B cell (primary cell): ENCODE measurements at places on chromosomes 12 and 14. TPM values are rescaled to one million over a fixed set of nuclear protein-coding genes. Genes with fewer than 3 reads are reported as not detected.

- H3K36me3 ChIP-seq: no peaks in the 10 kb centered on the region
- H3K27me3 ChIP-seq: no peaks in the 10 kb centered on the region
- H3K27ac ChIP-seq: no peak overlapping the region
- DNase-seq: no peak
- H3K4me1 ChIP-seq: no peaks in the 10 kb centered on the region
- no peak overlapping the region for H3K4me3 ChIP-seq
Measured at GRCh38 chr14:62144863-62145262, 382.6 kb downstream of the SNAPC1 start.

GRCh38 chr12:110224379-110225304 lies 56.4 kb upstream of the ATP2A2 start:
- H3K4me3 ChIP-seq: no peak overlapping the region
- no peak overlapping the region for H3K27ac ChIP-seq
- H3K36me3 ChIP-seq: no peaks in the 10 kb centered on the region
- H3K27me3 ChIP-seq: no peaks in the 10 kb centered on the region
- H3K4me1 ChIP-seq: no peaks in the 10 kb centered on the region

LRP1-AS gene
- not detected in 2 replicates for polyA plus RNA-seq

OR6C2 gene
- not detected in 2 replicates for polyA plus RNA-seq

- H3K27me3 ChIP-seq: no peaks in the 10 kb centered on the region
- peak overlapping the region; percentile 71 for H3K27ac ChIP-seq
- H3K36me3 ChIP-seq: no peaks in the 10 kb centered on the region
- DNase-seq: no peak
- H3K4me1 ChIP-seq: peaks cover 71% of the 10 kb centered on the region
Measured at GRCh38 chr12:104460041-104460719, 3.4 kb downstream of the CHST11 start.

- DNase-seq: no peak
- H3K27me3 ChIP-seq: no peaks in the 10 kb centered on the region
- no peaks in the 10 kb centered on the region for H3K36me3 ChIP-seq
- no peak overlapping the region for H3K27ac ChIP-seq
- no peak overlapping the region for H3K4me3 ChIP-seq
Measured at GRCh38 chr12:31526158-31526546, 64.8 kb downstream of the DENND5B start.

PROX2 gene
- 0.03 and 0.04 TPM in 2 replicates for polyA plus RNA-seq

GRCh38 chr14:99551034-99551922 lies 52.7 kb downstream of the CCDC85C start:
- H3K4me3 ChIP-seq: no peak overlapping the region
- no peaks in the 10 kb centered on the region for H3K4me1 ChIP-seq
- H3K27me3 ChIP-seq: no peaks in the 10 kb centered on the region
- no peaks in the 10 kb centered on the region for H3K36me3 ChIP-seq
- no peak for DNase-seq
- H3K27ac ChIP-seq: no peak overlapping the region

DNA sequence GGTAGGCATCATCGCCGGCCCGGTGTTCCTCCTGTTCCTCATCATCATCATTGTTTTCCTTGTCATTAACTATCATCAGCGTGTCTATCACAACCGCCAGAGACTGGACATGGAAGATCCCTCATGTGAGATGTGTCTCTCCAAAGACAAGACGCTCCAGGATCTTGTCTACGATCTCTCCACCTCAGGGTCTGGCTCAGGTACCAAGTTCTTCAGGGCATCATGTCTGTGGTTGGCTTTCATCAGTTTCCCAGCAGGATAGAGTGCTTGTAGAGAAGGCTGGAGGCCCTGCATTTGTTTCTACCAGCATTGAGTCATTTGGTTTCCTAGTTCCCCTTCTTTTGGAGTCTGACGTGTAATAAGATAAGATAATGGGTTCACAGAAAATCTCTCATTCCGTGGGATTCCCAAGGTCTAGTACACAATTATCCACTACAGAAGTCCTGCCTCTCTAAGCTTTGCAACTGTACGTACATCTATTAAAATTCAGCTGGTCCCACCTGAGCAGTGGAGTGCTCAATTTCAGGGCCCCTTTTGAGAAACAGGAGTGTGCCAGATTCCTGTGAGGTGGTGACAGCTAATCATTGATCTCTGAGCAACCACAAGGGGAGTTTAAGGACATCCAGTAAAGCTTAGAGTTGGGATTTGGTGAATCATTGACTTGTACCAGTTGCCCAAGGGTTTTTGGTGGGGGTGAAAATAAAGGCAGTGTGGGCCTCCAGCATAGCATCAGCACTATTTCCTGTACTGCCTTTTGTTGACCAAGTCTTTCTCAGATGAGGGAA lies 25.1 kb downstream of the ACVR1B start:
- no peak overlapping the region for H3K4me3 ChIP-seq
- H3K27ac ChIP-seq: no peak overlapping the region
- H3K27me3 ChIP-seq: no peaks in the 10 kb centered on the region
- peaks cover 37% of the 10 kb centered on the region for H3K4me1 ChIP-seq
- no peaks in the 10 kb centered on the region for H3K36me3 ChIP-seq

DNA sequence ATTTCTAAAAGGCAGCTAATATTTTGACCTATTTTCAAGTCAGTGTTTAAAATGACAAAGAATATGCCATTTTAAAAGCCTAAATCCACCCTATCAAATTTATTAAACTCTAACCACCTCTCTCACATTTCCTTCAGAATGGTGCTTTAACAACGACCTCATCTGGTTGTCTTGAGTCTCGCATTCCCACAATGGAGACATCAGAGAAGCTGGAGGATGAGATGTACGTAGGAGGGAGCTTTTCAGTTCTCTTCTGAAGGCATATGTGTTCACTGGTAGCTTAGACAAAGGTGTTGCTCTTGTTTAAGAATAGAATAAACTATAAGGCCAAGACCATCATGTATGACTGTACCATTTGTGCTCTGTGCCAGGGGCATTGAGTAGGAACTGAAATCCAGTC lies 82.9 kb downstream of the BCL2L14 start:
- no peak for DNase-seq
- H3K36me3 ChIP-seq: no peaks in the 10 kb centered on the region
- H3K4me1 ChIP-seq: no peaks in the 10 kb centered on the region
- H3K27me3 ChIP-seq: no peaks in the 10 kb centered on the region

- H3K36me3 ChIP-seq: no peaks in the 10 kb centered on the region
- H3K27ac ChIP-seq: no peak overlapping the region
- DNase-seq: no peak
- H3K4me1 ChIP-seq: no peaks in the 10 kb centered on the region
- H3K27me3 ChIP-seq: no peaks in the 10 kb centered on the region
- no peak overlapping the region for H3K4me3 ChIP-seq
Measured at GRCh38 chr12:45191239-45191638, 24.7 kb upstream of the ANO6 start.

- no peaks in the 10 kb centered on the region for H3K36me3 ChIP-seq
- no peaks in the 10 kb centered on the region for H3K4me1 ChIP-seq
- DNase-seq: no peak
Measured at GRCh38 chr14:103216399-103216798, 93.1 kb downstream of the TNFAIP2 start.

DNA sequence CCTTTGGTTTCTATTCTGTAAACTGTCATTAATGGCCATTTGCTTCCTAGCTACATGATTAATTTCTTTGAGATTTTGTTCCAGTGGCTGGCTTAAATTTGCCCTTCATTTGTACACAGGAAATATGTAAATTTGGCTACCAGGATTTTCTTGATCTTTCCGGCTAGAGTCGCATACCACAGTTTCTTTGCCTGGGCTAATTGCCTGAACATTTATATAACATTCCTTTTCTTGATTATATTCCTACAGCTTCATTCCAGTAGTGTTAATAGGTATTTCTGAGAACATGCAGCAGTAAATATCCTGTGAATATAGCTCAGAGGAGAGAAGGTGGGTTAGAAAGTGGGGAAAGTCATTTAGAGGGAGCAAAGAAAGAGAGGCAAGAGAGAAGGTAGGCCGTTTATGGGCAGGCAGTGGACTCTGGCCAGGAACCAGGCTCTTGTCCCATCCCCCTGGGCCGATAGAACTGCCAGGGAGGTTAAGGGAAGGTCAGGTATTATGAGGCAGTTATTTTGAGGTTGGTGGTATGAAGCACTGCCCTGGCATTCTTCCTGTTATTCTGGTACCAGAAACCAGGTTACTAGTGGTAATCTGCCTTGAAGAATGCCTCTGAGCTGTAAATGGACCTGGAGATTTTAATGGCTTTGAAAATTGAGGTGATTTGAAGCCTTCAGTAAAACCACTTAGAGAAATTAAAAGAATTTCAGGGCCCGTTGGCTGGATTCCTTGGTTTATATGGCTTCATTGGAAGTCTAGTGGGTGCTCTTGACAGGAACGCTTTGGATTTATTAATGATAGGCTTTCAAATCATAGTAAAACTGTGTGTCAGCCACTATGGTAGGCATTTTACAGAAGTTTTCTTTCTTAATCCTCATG lies 4.4 kb downstream of the RNF10 start:
- H3K4me1 ChIP-seq: peaks cover 53% of the 10 kb centered on the region
- H3K27ac ChIP-seq: peak overlapping the region; percentile 76
- no peak for DNase-seq
- no peaks in the 10 kb centered on the region for H3K36me3 ChIP-seq
- H3K4me3 ChIP-seq: peak overlapping the region; percentile 44

GRCh38 chr12:48882315-48882687 lies 16.6 kb upstream of the RND1 start:
- H3K27me3 ChIP-seq: peaks cover 19% of the 10 kb centered on the region
- DNase-seq: no peak
- no peak overlapping the region for H3K27ac ChIP-seq
- H3K4me3 ChIP-seq: no peak overlapping the region
- H3K4me1 ChIP-seq: no peaks in the 10 kb centered on the region
- no peaks in the 10 kb centered on the region for H3K36me3 ChIP-seq

FAM222A gene
- 0.49 and 0.81 TPM in 2 replicates for polyA plus RNA-seq

GRCh38 chr14:94355191-94355794 lies 32.2 kb upstream of the SERPINA6 start:
- H3K27ac ChIP-seq: no peak overlapping the region
- H3K4me3 ChIP-seq: no peak overlapping the region
- H3K27me3 ChIP-seq: no peaks in the 10 kb centered on the region
- DNase-seq: no peak
- H3K36me3 ChIP-seq: no peaks in the 10 kb centered on the region
- H3K4me1 ChIP-seq: no peaks in the 10 kb centered on the region

GRCh38 chr14:82449926-82450468 lies 916.3 kb upstream of the SEL1L start:
- no peaks in the 10 kb centered on the region for H3K36me3 ChIP-seq
- H3K27me3 ChIP-seq: no peaks in the 10 kb centered on the region
- no peak overlapping the region for H3K27ac ChIP-seq
- H3K4me3 ChIP-seq: no peak overlapping the region

KRT81 gene
- polyA plus RNA-seq: not detected in 2 replicates

GRCh38 chr14:78612666-78613065 lies 442.5 kb downstream of the NRXN3 start:
- no peaks in the 10 kb centered on the region for H3K36me3 ChIP-seq
- DNase-seq: no peak
- no peak overlapping the region for H3K27ac ChIP-seq

- H3K27ac ChIP-seq: no peak overlapping the region
- no peaks in the 10 kb centered on the region for H3K36me3 ChIP-seq
- no peak overlapping the region for H3K4me3 ChIP-seq
- H3K27me3 ChIP-seq: no peaks in the 10 kb centered on the region
- H3K4me1 ChIP-seq: peaks cover 74% of the 10 kb centered on the region
Measured at GRCh38 chr14:92585981-92586937, 72.7 kb downstream of the RIN3 start.

DNA sequence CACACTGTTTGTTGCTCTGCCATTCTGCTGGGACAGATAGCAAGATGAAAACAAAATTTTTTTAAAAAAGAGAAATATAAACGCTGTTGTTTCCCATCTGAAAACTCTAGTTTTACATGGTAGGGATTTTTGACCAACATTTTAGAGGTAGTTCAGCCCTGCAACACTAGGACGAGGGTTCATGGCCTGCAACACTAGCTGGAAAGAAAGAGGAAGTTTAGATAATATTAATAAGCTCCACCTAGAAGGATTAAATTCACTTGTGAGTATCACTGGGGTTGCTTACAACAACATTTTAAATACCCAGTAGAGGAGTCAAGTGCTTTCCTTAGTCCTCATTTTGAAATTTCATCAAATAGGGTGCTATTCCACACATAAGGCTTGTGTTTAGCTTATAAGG lies 68.2 kb downstream of the SRGAP1 start:
- no peaks in the 10 kb centered on the region for H3K27me3 ChIP-seq
- no peaks in the 10 kb centered on the region for H3K4me1 ChIP-seq
- no peaks in the 10 kb centered on the region for H3K36me3 ChIP-seq
- no peak overlapping the region for H3K4me3 ChIP-seq

NOVA1 gene
- polyA plus RNA-seq: not detected in 2 replicates

A2M gene
- polyA plus RNA-seq: 0.04 and 0.26 TPM in 2 replicates

DNA sequence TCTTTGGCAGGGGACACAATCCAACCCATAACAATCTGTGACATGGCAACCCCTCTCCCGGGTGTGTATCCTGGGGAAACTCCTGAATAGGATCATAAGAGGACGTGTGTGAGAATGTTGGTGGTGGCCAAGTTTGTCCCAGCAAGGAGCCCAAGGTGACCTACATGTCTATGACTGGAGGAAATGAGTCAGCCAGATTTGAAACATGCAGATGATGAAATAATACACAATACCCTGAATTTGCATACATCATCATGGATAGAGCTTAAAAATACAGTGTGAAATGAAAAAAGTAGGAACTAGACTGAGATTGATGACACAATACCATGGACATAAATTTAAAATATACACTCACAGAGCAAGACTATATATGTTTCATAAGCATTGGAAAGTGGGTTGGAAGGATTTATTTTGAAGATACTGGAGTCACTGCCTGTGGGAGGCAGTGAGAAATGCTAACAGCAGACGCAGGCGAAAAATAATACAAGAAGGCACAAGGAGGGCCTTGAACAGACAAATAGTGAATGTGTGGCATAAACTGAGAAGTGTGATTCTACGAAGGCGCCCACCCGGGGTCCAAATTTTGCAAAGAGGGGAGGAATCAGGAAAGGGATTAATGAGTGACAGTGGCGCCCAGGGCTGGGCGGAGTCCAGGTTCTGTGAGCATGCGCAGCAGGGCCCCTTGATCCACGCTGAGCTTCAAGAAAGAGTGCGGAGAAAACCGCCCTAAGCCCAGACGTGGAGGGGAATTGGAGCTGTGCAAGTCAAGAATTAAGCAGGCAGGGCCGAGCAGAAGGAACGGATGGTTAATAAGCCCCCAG lies 7.0 kb upstream of the MAP1LC3B2 start:
- H3K27ac ChIP-seq: no peak overlapping the region
- no peaks in the 10 kb centered on the region for H3K27me3 ChIP-seq
- no peak overlapping the region for H3K4me3 ChIP-seq
- H3K36me3 ChIP-seq: no peaks in the 10 kb centered on the region
- no peak for DNase-seq
- peaks cover 28% of the 10 kb centered on the region for H3K4me1 ChIP-seq

DNA sequence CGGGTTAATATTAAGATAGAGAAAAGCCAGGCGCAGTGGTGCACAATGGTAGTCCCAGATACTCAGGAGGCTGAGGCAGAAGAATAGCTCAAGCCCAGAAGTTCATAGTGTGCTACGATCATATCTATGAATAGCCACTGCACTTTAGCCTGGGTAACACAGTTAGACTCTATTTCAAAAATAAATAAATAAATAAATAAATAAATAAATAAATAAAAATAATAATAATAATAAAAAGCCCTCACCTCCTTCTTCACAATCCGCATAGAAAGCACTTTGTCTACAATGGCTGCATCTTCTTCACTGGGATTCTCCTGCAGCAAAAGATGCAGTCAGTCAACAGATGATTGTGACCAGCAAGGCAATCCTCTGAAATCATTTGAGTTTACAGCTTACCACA lies 31.5 kb upstream of the SUPT16H start:
- H3K27ac ChIP-seq: no peak overlapping the region
- no peak overlapping the region for H3K4me3 ChIP-seq
- H3K4me1 ChIP-seq: no peaks in the 10 kb centered on the region
- DNase-seq: no peak
